Melanocyte of skin (primary cell): ENCODE measurements at places on chromosomes 6 and 20. TPM values are rescaled to one million over a fixed set of nuclear protein-coding genes. Genes with fewer than 3 reads are reported as not detected.

The DAAM2 gene
- total RNA-seq, result 61.3 and 92.7 TPM in 2 replicates

The KIAA1755 gene
- 1.7 and 5.5 TPM in 2 replicates for total RNA-seq

The CST1 gene
- total RNA-seq, result not detected in 2 replicates

The ZC2HC1B gene
- total RNA-seq, result not detected in 2 replicates

The NDUFAF5 gene
- total RNA-seq, result 12.4 and 32.0 TPM in 2 replicates

The PSORS1C1 gene
- under 0.01 and 0.67 TPM in 2 replicates for total RNA-seq

The GSTA2 gene
- total RNA-seq, result not detected in 2 replicates

The TNF gene
- total RNA-seq, result 0.34 TPM in 1 of 2 replicates, not detected in the other

The MYCT1 gene
- total RNA-seq, result not detected in 2 replicates

The SLC17A3 gene
- not detected in 2 replicates for total RNA-seq

The CCM2L gene
- total RNA-seq, result not detected in 2 replicates

The ZNF165 gene
- total RNA-seq, result 0.36 and 0.69 TPM in 2 replicates

The PRDM13 gene
- not detected in 2 replicates for total RNA-seq

The CCN6 gene
- not detected in 2 replicates for total RNA-seq

The TRAPPC3L gene
- under 0.01 TPM in 1 of 2 replicates, not detected in the other for total RNA-seq

The CD93 gene
- total RNA-seq, result under 0.01 TPM in 1 of 2 replicates, not detected in the other

The OR11A1 gene
- not detected in 2 replicates for total RNA-seq

The OARD1 gene
- 8.6 and 23.3 TPM in 2 replicates for total RNA-seq

The HTR1B gene
- not detected in 2 replicates for total RNA-seq
